ENCODE measurements at places on chromosomes 7 and 10. TPM values are rescaled to one million over a fixed set of nuclear protein-coding genes. Genes with fewer than 3 reads are reported as not detected.

DNA sequence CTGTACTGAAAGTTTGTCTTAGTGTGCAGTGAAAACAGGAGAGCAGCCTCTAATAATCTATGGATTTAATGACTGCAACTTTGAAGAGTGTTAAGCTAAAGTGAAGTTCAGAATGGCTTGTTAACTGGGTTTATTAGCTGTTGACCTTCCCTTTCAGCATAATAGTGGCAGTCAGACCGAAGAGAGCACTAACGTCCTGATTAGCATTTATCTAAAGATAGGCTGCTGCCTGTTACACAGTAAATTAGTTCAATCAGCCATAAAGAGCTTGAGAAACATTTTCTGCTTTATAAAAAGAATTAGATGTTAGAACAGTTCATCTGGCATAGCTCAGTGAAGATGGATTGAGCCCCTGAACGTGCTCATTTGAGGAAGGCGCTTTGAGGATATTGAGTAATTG, 433.0 kb downstream of the AUTS2 start:
- H3K4me3 ChIP-seq: no peak overlapping the region
- no peaks in the 10 kb centered on the region for H3K4me1 ChIP-seq
- no peak overlapping the region for H3K27ac ChIP-seq
- DNase-seq: no peak

DNA sequence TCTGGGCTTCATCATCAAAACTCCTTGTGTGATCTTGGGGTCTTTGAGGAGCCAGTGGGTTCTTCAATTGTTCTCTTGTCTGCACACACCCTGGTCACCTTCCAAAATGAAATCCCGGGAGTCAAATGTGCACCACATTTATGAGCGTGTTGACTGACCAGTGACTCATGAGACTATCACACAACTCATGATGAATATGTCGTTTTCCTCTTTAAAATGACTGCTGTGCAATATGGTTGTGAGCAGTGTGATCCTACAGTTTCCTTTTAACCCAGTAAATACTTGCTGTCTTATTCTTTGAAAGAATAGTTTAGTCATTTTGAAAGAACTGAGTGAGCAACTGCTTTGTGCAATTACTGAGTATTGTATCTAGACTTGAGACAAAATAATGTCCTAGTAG, 149.2 kb downstream of the DYNC1I1 start:
- DNase-seq: no peak
- peaks cover 15% of the 10 kb centered on the region for H3K27me3 ChIP-seq
- peaks cover 2% of the 10 kb centered on the region for H3K4me1 ChIP-seq
- no peaks in the 10 kb centered on the region for H3K36me3 ChIP-seq
- no peak overlapping the region for H3K27ac ChIP-seq

- peak overlapping the region; percentile 90 for H3K27ac ChIP-seq
- DNase-seq: no peak
- no peaks in the 10 kb centered on the region for H3K27me3 ChIP-seq
- H3K36me3 ChIP-seq: peaks cover 10% of the 10 kb centered on the region
Measured at GRCh38 chr10:104337521-104337984, 712 bp downstream of the ITPRIP start.

Gene ADRB1
- total RNA-seq: not detected

Gene ARHGAP22
- not detected for total RNA-seq

DNA sequence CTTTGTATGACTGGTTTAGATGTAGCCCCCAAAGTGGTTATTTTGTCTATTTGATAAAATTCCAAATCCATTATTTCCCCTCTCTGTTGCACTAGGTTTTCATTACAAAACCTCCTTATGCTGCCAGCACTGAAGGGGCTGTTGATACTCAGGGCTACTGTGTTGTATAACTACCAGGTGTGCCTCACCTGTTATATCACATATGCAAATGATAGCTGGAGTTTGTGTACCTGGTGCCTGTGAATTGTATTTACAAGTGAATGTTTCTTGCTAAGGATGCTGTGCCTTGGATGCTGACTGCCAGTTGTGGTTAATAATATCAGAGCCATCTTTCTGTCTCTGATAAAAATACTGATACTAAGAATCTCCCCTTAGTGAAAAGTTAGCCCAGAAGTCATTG, 84.8 kb upstream of the CCDC6 start:
- peaks cover 4% of the 10 kb centered on the region for H3K4me1 ChIP-seq
- no peaks in the 10 kb centered on the region for H3K36me3 ChIP-seq
- H3K27ac ChIP-seq: no peak overlapping the region
- H3K4me3 ChIP-seq: no peak overlapping the region
- no peak for DNase-seq

DNA sequence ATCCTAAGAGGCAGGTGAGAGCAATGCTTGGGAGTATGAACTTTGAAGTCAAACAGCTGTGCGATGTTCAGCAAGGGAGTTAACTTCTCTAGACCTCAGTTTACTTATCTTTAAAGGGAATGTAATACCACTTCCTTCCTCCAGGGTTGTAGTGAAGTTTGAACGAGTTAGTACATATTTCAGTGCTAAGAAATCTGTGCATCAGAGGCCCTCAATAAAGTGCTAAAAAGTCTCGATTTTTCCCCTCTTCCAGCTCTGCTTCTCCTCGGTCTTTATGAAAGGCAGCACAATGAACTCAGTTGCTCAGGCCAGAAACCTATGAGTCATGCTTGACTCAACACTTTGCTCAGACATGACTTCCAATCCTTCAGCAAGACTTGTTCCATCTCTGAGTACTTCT, 418.9 kb downstream of the MDFIC start:
- H3K36me3 ChIP-seq: no peaks in the 10 kb centered on the region
- no peaks in the 10 kb centered on the region for H3K27me3 ChIP-seq
- no peak overlapping the region for H3K4me3 ChIP-seq
- DNase-seq: no peak

DNA sequence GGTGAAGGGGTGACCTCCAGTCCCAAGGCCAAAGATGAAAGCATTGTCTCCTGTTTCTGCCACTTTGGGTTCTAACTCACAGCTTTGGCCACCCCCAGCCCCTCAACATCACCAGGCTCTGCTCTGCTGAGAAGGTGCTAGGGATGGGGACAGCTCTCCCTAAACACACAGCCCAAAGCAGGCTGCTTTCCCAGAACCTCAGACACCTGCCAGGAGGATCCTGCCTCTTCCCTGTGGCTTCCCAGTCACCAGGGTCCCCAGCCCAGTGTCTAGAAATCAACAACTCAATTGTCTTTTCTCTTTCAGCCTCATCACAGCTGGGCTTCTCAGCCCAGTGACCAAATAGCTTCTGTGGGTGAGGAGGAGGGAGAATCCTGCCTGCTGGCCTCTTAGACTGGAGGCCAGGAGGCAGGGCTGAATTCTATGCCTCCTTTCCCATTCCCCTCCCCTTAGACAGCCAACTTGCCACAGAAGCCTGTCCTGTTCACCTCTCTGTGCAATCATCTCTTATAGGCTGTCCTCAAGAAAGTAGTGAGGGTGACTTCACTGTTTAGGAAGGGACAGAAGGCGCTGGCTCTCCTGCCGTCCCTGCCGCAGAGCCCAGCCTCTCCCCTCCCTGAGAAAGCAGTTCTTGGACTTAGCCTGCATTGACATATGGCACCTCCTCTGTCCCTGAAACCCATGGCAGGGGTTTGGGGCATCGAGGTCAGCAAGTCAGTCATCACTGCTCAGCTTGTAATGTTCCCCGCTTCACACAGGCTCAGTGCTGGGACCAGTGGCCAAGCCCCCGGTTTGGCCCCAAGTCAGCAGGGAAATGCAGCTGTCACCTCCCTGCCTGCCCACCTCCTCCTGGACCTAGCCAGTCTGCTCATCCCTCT, 3.7 kb downstream of the FGF8 start:
- H3K27ac ChIP-seq: no peak overlapping the region
- H3K27me3 ChIP-seq: peaks cover 57% of the 10 kb centered on the region
- H3K36me3 ChIP-seq: peaks cover 1% of the 10 kb centered on the region

GRCh38 chr10:78706256-78706655, 362.5 kb upstream of the ZMIZ1 start:
- no peak for DNase-seq
- H3K36me3 ChIP-seq: no peaks in the 10 kb centered on the region
- H3K4me3 ChIP-seq: no peak overlapping the region
- peaks cover 6% of the 10 kb centered on the region for H3K27me3 ChIP-seq

Gene MEOX2
- not detected for total RNA-seq

DNA sequence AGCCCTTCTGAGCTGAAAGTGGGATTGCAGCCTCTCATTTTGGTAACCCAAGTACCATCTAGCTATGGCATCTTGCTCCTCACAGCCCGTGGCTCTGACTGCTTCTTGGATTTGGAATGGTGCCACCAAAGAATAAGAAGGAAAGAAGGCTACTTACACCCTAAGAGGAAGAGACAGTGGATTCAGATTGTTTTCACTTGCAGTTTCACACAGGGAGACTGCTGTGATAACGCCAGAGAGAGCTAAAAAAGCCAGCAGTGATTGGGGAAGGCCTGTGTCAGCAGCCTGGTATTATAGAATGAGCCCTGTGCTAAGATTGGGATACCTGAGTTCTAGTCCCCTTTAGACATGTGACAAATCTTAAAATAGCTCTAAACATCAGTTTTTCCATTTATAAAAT, 3.6 kb upstream of the LRRC4 start:
- no peak overlapping the region for H3K27ac ChIP-seq
- peaks cover 13% of the 10 kb centered on the region for H3K4me1 ChIP-seq
- H3K27me3 ChIP-seq: no peaks in the 10 kb centered on the region
- DNase-seq: no peak
- H3K4me3 ChIP-seq: no peak overlapping the region
- H3K36me3 ChIP-seq: peaks cover 6% of the 10 kb centered on the region

DNA sequence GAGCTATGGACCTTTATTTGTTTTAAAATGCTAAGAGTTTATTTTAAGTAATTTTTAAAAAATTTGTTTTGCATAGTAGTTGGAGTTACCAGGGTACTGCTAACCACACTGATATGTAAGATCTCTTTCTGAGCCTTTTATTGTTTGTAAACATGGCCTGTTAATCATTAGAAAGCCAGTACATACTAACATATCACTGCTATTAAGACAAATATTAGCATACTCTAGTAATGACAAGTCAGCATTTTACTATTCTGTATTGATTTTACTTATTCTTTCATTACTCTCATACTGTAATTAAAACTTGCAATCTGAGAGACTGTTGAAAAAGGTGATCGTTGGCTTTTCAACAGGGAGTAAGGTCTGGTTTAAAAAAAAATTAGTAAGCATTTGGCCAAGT, 66.7 kb downstream of the PTEN start:
- no peak overlapping the region for H3K4me3 ChIP-seq
- no peak for DNase-seq
- H3K27ac ChIP-seq: no peak overlapping the region

GRCh38 chr7:130273081-130273932, 6.6 kb downstream of the CPA2 start:
- H3K27me3 ChIP-seq: peaks cover 19% of the 10 kb centered on the region
- no peaks in the 10 kb centered on the region for H3K36me3 ChIP-seq
- DNase-seq: peak; percentile 31
- H3K27ac ChIP-seq: no peak overlapping the region
- H3K4me1 ChIP-seq: peaks cover 31% of the 10 kb centered on the region

Gene LDB1
- 48.8 TPM for total RNA-seq

GRCh38 chr10:3400348-3400747, 227.8 kb upstream of the PITRM1 start:
- peaks cover 5% of the 10 kb centered on the region for H3K27me3 ChIP-seq
- H3K4me3 ChIP-seq: no peak overlapping the region
- no peak overlapping the region for H3K27ac ChIP-seq
- H3K4me1 ChIP-seq: peaks cover 2% of the 10 kb centered on the region
- DNase-seq: no peak

Gene CYP26A1
- not detected for total RNA-seq

DNA sequence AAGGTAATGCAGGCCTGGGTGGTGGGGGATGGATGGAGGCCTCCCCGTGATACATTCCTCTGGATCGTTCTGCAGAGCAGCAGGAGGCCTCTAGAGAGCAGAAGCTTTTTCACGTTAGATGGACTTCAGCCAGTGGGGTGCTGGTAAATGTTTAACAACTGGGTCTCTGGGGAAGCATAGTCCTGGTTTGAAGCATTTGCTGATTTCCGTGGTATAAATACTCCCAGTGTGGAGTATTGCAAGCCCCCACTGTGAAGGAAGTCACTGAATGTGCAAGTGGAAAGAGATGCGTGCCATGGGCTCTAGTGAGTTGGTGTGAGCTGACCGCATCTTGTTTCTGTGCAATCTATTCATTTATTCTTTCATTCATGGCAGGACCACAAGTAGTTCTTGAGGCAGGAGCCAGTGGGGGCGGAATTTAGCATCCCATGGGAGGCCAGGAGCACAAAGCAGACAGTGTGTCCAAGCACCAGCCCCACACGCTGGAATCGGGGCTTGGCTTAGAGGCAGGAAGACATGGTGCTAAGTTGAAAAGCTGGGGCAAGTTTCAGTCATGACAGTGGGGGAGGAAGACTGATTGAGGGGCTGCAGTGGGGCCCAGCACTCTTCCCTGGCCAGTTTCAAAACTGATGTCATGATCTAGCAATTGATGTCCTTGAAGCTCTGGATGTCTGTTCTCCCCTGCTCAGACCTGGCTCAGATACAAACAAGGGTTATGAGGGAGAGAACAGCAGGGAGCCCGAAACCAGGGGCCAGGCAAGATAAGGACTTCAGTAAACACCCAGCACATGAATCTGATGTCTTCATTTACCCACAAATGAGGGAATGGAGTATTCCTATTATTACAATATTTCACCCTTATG, 280.9 kb upstream of the LYZL1 start:
- H3K27ac ChIP-seq: no peak overlapping the region
- H3K4me3 ChIP-seq: no peak overlapping the region
- no peaks in the 10 kb centered on the region for H3K4me1 ChIP-seq
- no peak for DNase-seq
- no peaks in the 10 kb centered on the region for H3K27me3 ChIP-seq

DNA sequence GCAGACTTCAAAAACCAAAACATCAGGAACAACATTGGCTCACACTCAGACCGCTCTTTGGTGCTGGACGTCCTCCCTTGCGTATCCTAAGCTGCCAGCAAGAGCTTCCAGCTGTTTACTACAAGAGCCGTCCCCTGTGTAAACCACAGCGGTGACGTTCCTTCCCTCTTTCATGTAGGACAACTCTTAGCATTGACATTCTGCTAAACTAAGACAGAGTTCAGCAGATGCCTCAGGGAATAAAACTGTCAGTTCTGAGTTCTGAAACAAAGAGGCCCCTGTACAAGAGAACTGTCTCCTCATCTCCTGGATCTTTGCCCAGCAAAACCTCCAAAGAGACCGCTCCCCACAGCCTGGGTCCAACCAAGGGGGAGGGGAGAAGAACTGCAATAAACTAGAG, 57.8 kb upstream of the OPALIN start:
- H3K4me1 ChIP-seq: no peaks in the 10 kb centered on the region
- peaks cover 13% of the 10 kb centered on the region for H3K27me3 ChIP-seq
- H3K36me3 ChIP-seq: no peaks in the 10 kb centered on the region
- no peak overlapping the region for H3K27ac ChIP-seq

- H3K27me3 ChIP-seq: no peaks in the 10 kb centered on the region
- H3K4me1 ChIP-seq: no peaks in the 10 kb centered on the region
- no peaks in the 10 kb centered on the region for H3K36me3 ChIP-seq
- H3K4me3 ChIP-seq: no peak overlapping the region
- H3K27ac ChIP-seq: no peak overlapping the region
Measured at GRCh38 chr7:124051681-124052377, 19.0 kb upstream of the TMEM229A start.

DNA sequence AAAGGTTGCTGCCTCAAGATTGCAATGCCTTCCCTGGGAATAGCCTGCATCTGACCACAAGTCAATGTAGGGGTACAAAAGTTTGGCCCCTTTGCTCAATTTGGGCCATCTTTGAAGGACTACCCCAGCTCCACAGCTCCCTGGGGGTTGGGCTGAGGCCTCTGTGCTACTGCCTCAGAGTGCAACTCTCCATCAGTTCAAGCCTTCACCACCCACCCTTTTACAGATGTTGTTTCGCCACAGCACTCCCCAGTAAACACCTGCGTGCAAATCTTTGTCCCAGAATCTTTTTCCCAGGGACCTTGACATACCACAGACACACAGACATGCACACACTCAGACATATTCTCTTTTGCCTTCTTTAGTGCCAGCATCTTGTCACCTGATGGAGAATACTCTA, 66.0 kb upstream of the ANKRD1 start:
- no peak for DNase-seq
- H3K4me3 ChIP-seq: no peak overlapping the region
- H3K36me3 ChIP-seq: no peaks in the 10 kb centered on the region
- H3K27me3 ChIP-seq: no peaks in the 10 kb centered on the region

Gene VSTM4
- 0.24 TPM for total RNA-seq

Data from activated CD4-positive, alpha-beta memory T cell treated with anti-CD3 and anti-CD28 coated beads for 36 hours (primary cell).